ENCODE measurements at places on chromosomes 3 and 15. TPM values are rescaled to one million over a fixed set of nuclear protein-coding genes. Genes with fewer than 3 reads are reported as not detected.

The PYGO1 gene
- 0.32 TPM for total RNA-seq

The CGNL1 gene
- total RNA-seq = 1.9 TPM

The SMCO1 gene
- not detected for total RNA-seq

The C3orf80 gene
- not detected for total RNA-seq

The MINDY2 gene
- total RNA-seq = 12.0 TPM

The CA12 gene
- 0.32 TPM for total RNA-seq

The DNASE1L3 gene
- 3.4 TPM for total RNA-seq

The RASGRP1 gene
- total RNA-seq = 0.57 TPM

The SOX14 gene
- not detected for total RNA-seq

The RNF13 gene
- total RNA-seq = 51.2 TPM

The AGBL1 gene
- not detected for total RNA-seq

The TTLL13 gene
- 0.06 TPM for total RNA-seq

The TCAIM gene
- 13.0 TPM for total RNA-seq

The RARRES1 gene
- total RNA-seq = 2.1 TPM

The RETNLB gene
- not detected for total RNA-seq

The ARPC4 gene
- 179 TPM for total RNA-seq

The XYLB gene
- 3.2 TPM for total RNA-seq

The MAP6D1 gene
- 1.2 TPM for total RNA-seq

The IQCH gene
- 2.5 TPM for total RNA-seq

The PIF1 gene
- total RNA-seq = 13.4 TPM

The SIDT1 gene
- total RNA-seq = not detected

The GOLGA8O gene
- 0.16 TPM for total RNA-seq

The DPPA2 gene
- not detected for total RNA-seq

The SI gene
- total RNA-seq = not detected

The CPNE4 gene
- not detected for total RNA-seq

The GOLGA8T gene
- 0.13 TPM for total RNA-seq

The PLA2G4B gene
- 0.16 TPM for total RNA-seq

The TLR9 gene
- 0.06 TPM for total RNA-seq

The SERPINI2 gene
- not detected for total RNA-seq

The TAMM41 gene
- 7.2 TPM for total RNA-seq

The AQR gene
- 13.0 TPM for total RNA-seq

The KIF15 gene
- 11.8 TPM for total RNA-seq

The SEMA6D gene
- 4.0 TPM for total RNA-seq

The CSPG5 gene
- 0.16 TPM for total RNA-seq

The TMCO5A gene
- not detected for total RNA-seq

The STRIT1 gene
- not detected for total RNA-seq

The ZBBX gene
- 0.13 TPM for total RNA-seq

The ADAMTS7 gene
- total RNA-seq = 11.2 TPM

The CHRNA7 gene
- 1.1 TPM for total RNA-seq

The SNTN gene
- not detected for total RNA-seq

The CCDC9B gene
- 10.8 TPM for total RNA-seq

Measured in bladder microvascular endothelial cell (primary cell).